Upper lobe of right lung (tissue), 1 donor: ENCODE measurements at places on chromosomes 2 and 18. TPM values are rescaled to one million over a fixed set of nuclear protein-coding genes. Genes with fewer than 3 reads are reported as not detected.

The TEKT4 gene
- not detected for total RNA-seq

The OSR1 gene
- 9.7 TPM for total RNA-seq

The PCARE gene
- 0.55 TPM for total RNA-seq

DNA sequence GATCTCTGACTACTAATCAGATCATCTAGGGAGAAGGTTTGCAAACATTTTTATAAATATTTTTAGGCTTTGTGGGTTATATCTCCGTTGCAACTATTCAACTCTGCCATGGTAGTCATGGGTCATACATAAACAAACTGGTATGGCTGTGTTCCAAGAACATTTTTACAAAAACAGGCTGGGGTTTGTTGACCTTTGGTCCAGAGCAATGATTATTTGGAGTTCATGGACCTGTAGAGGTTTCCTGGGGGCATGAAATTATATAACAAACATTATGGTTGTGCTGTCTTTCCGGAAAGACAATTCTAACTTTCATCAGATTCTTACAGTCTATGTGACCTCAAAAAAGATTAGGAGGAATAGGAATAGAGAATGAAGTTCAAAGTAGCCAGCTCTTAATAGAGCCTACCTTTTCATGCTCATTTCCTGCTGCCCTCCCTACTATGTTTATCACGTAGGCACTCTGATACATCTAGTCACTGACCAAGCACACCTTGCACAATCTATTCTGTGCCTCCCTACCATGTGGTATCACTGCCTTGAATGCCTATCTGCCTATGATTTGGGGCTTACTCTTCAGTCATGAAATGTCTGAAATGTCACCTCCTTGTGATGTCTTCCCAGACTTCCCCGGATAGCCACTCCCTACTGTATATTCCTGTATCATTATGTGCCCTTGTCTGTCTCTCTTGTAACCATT is 102.4 kb upstream of the SCN1A start:
- H3K4me3 ChIP-seq, result no peak overlapping the region
- H3K27ac ChIP-seq, result peak overlapping the region; percentile 51
- no peaks in the 10 kb centered on the region for H3K36me3 ChIP-seq
- H3K27me3 ChIP-seq, result no peaks in the 10 kb centered on the region

DNA sequence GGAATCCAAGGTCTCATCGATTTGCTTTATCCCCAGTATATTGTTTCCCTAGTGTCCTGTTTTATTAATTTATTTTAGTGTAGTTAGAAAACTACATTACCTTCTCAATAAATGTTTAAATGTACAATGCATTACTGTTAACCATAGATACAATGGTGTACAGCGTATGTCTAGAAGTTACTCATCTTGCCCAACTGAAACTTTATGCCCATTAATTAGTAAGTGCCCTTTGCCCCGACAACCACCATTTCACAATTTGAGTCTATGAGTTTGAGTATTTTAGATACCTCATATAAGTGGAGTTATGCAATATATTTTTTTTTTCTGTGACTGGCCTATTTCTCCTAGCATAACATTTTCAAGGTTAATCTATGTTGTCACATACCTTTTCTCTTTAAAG is 1343.0 kb upstream of the SLC39A10 start:
- no peak overlapping the region for H3K27ac ChIP-seq
- no peak for DNase-seq
- no peaks in the 10 kb centered on the region for H3K27me3 ChIP-seq
- H3K4me1 ChIP-seq, result no peaks in the 10 kb centered on the region
- no peaks in the 10 kb centered on the region for H3K36me3 ChIP-seq

The ANKRD30BL gene
- not detected for total RNA-seq

The CPSF3 gene
- total RNA-seq, result 23.2 TPM
